ENCODE measurements at places on chromosomes 1 and 21.

DNA sequence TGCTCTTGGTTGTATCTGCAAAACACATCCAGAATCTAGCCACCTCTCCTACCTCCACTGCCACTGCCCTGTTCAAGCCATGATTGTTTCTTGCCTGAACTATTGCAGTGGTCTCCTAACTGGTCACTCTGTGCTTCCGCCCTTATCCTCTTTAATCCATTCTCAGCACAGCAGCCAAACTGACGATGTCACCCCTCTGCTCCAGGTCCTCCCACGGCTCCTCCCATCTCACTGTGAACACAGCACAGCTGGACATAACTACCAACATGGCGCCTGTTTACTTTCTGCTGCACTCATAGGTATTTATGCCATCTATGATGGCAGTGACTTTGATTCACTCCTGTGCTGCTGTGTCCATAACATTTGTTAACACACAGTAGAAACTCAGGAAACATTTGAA lies 406.7 kb downstream of the DISC1 start:
- DNase-seq, result no peak

DNA sequence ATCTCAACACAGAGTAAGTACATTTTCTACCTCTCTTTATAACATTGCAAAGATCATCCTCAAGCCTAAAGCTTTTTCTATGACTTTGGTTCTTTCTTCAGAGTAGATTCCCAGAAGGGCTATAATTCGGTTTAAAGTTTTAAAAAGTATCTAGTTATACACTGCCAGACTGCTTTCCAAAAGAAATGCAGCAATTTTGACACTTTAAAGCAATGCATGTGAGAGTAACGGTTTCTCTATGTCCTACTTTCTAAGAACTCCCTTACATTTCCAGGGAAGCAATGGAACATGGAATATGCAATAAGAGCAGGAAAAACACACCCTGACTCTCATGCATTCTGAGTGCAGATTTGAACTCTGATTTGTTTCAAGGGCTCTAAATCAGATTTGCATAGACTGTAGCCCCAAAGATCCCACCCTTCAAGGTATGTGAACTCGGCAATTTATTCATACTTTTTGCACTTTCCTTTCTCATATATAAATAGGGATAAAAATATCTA lies 331.6 kb downstream of the HHIPL2 start:
- DNase-seq, result no peak

DNA sequence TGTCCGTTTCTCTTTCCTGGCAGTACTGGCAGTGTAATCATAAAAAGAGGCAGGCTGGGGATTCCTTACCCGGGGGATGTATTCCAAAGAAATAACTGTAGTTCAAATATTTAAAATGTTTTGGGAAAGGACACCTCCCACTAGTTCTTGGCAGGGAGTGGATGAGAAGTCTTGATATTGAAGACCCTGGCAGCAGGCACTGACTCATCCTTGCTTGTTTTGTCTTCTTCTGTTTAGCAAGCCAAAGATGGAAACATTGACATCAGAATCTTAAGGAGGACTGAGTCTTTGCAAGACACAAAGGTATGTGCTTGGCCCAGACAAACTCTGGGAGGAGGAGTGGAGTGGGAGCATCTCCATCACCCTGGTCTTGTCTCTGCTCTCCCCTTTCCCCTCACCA lies 639 bp downstream of the IL20 start:
- DNase-seq, result no peak

DNA sequence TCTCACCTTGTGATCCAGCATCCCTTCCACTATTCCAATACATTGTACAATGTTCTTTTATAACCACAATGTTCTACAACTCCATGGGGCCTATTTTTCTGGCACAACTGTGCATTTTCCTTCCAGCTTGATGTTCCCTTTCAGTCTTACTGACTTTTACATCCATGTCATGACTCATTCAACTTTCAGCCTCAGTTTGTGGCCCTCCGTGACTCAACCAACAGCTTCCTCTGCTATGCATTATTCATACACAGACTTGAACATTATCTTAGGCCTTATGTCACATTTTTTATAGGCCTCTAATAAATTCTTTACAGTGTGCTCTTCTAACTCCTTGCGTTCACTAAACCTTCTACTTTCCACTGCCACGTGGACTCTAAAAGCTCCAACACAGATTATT lies 119.4 kb upstream of the PRMT6 start:
- no peak for DNase-seq

DNA sequence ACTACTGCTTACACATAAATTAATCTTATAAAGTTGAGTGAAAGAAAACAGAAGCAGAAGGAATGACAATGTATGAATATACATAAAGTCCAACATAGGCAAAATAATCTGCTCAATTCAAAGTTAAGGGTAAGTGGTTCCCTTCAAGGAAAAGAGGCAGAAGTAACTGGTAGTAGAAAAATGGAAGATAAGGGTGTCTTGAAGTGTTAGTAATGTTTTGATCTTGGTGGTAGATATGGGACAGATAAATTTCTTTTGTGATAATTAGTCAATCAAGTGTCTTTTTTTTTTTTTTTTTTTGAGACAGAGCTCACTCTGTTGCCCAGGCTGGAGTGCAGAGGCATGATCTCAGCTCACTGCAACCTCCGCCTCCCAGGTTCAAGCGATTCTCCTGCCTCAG lies 12.7 kb downstream of the USP48 start:
- DNase-seq, result no peak

GRCh38 chr1:39632682-39633417 lies 6.6 kb downstream of the HEYL start:
- DNase-seq, result no peak

GRCh38 chr1:51661081-51661518 lies 44.2 kb downstream of the OSBPL9 start:
- DNase-seq, result no peak

DNA sequence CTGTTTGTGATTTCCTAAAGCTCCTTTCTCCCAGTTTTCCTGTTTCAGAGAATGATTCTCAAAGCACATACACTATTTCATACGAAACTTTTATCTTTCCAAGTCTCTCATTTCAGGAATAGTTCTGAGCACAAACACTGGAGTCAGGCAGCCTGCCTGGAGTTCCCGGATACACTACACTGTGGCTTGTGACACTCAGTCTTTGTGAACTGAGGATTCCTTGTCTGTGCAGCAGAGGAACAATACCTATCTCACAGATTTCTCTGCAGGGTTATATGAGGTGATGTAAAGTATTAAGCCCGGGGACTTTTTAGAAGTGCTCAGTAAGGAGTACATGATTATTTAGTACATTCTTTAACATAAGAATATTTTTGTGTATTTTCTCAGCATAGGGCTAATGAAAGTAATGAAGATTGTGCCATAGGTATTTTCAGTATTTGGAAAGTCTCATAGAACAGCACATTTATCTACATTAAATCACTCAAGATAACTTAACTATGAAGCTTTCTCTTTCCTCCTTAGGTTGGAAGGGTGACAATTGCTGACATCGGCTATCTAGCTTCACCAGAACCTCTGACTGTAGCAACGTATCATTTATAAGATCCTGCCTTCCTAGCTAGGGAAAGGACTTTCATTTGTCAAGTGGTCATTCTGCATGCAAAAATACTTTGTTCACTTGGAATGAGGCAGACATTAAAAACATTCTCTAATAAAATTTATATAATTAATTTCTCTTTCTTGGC lies 12.9 kb downstream of the GBP2 start:
- DNase-seq, result no peak

DNA sequence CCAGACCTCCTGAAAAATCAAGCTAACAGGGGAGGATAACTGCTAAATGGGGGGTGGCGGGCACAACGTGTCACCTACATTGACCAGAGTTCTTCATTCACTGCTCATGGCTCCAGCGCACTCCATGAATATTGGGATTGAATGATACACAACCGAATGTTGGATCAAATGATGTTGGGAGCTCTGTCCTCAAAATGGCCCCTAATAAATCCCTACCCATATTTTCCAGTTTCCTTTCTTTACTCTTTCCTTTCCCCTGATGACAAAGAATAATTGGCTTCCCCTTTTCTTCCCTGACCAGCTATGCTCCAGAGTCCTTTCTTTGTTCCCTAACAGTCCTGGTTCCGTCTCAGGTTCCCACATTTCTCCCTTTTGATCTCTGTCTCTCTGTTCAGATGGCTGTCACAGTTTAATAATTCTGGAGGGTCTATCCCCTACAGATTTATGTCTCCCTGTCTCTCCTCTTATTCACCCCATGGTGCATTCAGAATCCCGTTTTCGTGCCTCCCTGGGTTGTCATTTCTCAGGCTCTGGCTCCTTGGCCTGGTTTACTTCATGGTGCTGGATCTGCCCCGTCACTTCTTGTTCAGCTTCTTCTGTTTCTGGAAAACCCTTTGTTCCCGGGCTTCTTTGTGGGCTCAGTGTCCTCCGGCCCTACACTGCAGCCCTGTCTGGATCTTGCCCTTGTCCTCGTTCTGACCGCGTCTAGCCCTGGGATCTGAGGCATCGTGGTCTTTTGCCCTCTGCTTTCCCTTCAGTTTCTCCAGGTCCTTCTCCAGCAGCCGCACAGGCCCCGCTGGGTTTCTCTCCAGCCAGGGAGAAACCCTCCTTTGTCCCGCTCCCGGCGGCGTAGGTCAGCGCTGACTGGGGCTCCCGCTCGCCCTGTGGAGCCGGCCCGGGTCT lies 78.3 kb downstream of the NDUFS5 start:
- no peak for DNase-seq

DNA sequence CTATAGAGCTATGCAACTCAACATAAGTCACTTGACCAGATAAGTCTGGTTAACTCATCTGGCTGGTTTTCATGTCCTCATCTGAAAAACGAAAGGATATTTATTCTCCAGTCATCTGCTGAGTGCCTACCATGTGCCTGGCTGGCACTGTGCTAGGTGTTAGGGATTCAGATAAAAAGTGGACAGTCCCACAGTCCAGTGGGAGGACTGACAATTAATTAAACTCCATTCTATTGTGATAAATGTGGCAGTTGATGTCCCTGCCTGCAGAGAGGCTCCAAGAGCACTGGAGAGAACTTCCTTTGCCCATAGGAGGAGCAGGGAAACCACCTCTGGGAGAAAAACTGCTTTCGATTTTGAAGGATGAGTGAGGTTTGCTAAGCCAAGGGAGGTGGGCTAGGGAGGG lies 5.4 kb downstream of the NUAK2 start:
- peak; percentile 30 for DNase-seq

DNA sequence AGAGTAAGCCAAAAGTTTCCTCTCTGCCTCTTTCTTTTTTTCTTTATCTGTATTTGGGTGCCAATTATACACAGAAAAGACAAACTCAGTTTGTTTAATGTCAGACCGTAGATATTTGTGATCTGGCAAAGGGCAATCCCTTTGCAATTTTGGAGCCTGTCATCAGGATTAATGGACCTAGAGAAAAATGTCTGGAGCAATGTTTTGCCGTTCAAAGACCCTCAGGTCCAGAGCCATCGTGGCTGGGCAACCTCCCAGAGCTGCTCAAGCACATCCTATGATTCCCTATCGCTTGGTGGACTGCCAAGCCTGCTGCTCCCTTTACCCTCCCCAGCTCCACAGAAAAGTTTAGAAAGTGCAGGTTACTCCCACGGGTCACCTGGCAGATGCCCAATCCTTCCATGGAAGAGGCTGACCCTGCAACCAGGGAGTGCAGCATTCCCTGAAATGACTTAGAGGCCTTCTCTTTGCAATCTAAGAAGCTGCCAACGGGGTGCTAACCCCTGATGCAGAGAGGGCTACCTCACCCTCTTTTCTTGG lies 112.5 kb upstream of the NGF start:
- DNase-seq, result no peak

- peak; percentile 81 for DNase-seq
Observed at GRCh38 chr1:206734499-206735142, 36.0 kb upstream of the IL19 start.

GRCh38 chr1:8578132-8578877 lies 239.1 kb downstream of the RERE start:
- no peak for DNase-seq

DNA sequence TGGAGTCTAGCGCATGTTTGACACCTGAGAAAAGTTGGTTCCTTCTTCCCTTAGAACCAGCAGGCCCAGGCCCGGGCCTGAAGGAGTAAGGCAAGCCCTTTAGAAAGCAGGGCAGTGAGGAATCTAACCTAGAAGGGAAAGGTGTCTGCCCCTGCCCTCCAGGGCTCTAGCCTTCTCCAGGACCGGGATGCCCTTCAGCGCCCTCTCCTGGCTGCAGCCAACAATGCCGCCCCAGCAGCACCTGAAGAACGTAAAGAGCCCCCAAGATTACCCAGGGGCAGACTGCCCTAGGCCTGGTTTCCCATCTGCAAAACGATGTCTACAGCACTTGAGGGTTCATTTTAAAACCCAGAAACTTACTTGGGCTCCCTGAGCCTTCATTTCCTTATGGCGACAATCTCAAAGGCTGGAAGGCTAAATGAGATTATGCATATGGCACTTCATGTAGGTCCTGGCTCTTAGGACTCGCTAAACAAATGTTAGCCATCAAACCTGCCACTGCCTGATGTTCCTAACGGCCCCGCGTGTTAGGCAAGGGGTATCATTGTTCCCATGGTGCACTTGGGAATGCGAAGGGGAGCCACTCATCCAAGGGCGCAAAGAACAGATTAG lies 106.7 kb upstream of the KLHDC7A start:
- DNase-seq, result no peak

GRCh38 chr1:89615676-89616598 lies 17.0 kb upstream of the LRRC8C start:
- peak; percentile 45 for DNase-seq

DNA sequence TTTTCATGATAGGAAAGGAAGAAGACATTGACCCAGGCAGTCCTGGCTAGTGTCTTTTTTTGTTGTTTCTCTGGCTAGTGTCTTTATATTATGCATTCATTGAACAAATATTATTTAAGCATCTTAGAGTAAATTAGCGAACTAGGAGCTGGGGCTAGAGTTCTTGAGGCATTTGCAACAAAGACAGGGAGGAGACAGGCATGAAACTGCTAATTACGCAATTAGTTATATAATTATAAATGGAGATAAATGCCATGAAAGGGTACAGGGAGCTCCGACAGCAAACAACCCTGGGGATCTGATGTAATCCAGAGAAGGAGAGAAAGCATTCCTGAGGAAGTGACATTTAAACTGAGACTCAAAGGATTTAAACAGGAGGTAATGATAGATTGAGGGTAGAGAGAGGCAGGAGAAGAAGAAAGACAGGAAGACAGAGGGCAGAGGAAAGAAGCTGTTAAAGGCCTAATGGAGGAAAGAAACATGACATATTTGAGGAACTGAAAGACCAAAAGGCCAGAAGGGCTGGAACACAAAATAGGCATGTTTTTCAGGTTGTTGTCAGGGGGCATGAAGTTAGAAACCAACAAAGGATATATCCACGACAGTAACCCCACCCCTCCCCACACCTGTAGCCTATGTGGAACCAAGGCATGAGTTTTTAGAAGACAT lies 99.5 kb upstream of the GJB5 start:
- no peak for DNase-seq

GRCh38 chr1:157585984-157586383 lies 11.9 kb downstream of the FCRL4 start:
- DNase-seq, result no peak

Measured in CD4-positive, alpha-beta T cell treated with Interleukin-17A for 1 hour (primary cell).